ENCODE measurements at places on chromosomes 5 and 9.
A peak's percentile ranks its signal among the peaks of the same experiment; 100 is the strongest.

DNA sequence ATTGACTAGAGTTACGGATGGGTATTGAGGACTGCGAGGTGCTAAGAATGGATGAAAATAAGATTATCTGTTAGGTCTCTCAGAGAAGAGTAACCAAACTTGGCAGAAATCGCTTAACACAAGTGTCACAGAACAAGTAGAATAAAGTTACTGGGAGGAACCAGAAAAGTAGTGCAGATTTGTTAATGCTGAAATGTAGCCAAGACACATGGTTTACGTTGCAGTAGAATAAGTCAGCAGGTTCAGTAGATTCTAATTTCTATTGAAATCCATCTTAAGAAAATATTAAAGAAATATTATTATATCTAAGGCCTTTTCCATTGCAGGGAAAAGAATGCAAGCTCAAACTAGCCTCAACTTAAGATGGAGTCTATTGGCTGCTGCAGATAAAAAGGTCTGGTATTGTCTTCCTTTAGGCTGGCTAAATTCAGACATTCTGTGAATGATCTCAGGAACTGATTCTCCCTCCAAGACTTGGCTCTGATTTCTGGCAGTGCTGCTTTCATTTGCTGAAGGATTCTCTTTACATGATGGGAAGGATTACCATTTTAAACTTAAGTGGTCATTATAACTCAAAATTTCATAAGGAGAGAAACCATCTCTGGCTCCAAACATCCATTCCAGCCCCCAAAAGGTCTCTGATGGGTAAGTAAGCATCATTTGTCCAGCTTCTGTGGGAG, 314.9 kb downstream of the MARCHF11 start:
- DNase-seq = no peak

GRCh38 chr5:2742921-2743679, 8.4 kb downstream of the IRX2 start:
- peak; percentile 63 for DNase-seq

GRCh38 chr9:123960366-123960765, 30.4 kb upstream of the DENND1A start:
- DNase-seq = no peak

- no peak for DNase-seq
Measured at GRCh38 chr9:136995772-136996311, 526 bp downstream of the CLIC3 start.

GRCh38 chr5:128799945-128800344, 165.3 kb upstream of the SLC27A6 start:
- DNase-seq = no peak

GRCh38 chr5:45741110-45741509, 44.9 kb upstream of the HCN1 start:
- DNase-seq = no peak

- DNase-seq = no peak
Measured at GRCh38 chr5:14068136-14068535, 75.0 kb upstream of the TRIO start.

- DNase-seq = no peak
Measured at GRCh38 chr5:11496137-11496719, 408.0 kb downstream of the CTNND2 start.

DNA sequence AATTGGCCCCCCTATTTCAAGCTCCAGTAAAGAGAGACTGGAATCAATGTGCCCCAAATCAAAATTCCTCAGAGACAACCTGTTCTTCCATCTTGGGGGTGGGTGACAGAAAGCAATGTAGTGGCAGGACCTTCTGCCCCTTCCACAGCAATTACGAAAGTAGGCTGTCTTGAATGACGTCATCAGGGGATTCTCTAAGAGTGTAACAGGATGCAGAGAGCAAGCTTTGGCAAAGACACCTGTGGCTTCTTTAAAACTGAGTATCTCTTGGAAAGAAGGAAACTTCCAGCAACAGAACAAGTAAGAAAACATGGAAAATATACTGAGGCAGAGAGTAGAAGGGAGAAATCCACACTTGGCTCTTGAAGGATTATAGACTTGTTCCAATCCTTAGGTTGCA, 247.6 kb upstream of the PDE4D start:
- DNase-seq = no peak

DNA sequence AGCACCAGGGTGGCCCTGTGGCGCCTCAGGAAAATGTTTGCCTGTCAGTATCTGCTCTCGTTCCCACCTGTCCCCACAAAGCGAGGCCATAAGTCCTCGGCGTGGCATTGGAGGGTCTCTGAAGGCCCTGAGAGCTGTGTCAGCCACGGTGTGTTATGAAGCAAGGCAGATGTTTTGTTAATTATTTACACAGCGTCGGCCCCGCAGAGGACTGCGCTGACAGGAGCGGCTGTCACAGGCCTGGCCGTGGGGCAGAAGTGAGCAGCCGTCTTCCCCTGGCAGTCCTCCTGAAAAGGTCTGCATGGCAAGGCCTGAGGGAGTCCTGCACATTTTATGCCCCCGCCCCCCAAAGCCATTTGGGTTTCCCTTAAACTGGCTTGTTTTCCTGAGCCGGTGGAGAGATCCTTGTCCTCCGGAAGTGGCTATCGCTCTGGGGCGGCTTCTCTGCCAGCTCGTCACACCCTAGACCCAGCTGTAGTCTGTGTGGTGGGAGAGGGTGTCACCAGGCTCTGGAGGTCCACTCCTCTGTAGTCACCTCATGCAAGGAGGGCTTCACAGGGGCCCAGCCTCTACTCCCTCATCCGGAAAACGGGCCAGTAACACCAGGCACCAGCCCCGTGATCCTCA, 6.2 kb downstream of the NEK6 start:
- no peak for DNase-seq

- no peak for DNase-seq
Measured at GRCh38 chr5:175690025-175690424, 32.2 kb downstream of the HRH2 start.

- no peak for DNase-seq
Measured at GRCh38 chr5:137938751-137939143, 49.5 kb downstream of the PKD2L2 start.

DNA sequence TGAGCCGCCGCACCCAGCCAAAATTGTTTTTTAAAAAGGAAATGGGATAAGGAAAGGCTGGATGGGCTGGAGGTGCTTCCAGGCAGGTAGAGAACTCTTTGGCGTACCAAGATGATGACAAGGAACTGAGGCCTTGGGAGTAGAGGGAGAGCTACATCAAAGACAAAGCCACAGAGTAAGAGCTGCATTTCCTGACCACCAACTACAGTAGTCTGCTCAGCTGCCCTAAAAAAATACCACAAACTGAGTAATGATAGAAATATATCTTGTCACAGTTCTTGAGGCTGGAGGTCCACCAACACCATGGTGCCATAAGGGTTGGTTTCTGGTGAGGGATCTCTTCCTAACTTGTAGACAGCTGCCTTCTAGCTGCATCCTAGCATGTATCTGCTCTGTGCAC, 8.2 kb downstream of the OR1K1 start:
- no peak for DNase-seq

- no peak for DNase-seq
Measured at GRCh38 chr5:136522217-136522956, 157.0 kb upstream of the TRPC7 start.

- DNase-seq = no peak
Measured at GRCh38 chr9:4700091-4700490, 20.7 kb downstream of the CDC37L1 start.

DNA sequence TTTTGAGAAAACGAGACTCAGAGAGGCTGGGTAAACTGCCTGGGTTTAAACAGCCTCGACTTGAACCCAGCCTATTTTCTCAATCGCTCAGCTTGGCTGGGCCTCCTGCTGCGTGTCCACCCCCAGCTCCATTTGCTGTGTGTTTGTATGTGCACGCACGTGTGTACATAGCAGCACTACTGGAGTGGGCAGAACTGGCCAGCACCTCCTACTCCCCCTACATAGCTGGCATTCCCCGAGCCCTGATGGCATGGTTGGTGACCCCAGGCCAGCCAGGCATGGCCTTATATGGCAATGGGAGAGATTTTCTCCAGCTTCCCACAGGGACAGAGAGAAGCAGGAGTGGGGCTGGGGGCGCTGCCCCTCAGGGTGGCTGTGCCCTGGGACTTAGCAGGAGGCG, 4.1 kb downstream of the AIF1L start:
- DNase-seq = peak; percentile 67

Data from right kidney (tissue), 9 donors.